Iris pigment epithelial cell (primary cell): ENCODE measurements at places on chromosomes 5 and 9.
A peak's percentile ranks its signal among the peaks of the same experiment; 100 is the strongest.

- no peak for DNase-seq
These were observed 14.2 kb upstream of the TTLL11 start for GRCh38 chr9:122107291-122107805.

- DNase-seq, result no peak
These were observed 267.8 kb upstream of the CLINT1 start for GRCh38 chr5:158126442-158127405.

- no peak for DNase-seq
These were observed 18.5 kb downstream of the ZNF366 start for GRCh38 chr5:72488756-72489155.

- DNase-seq, result peak; percentile 87
These were observed 263.5 kb downstream of the ARHGAP26 start for GRCh38 chr5:143033535-143034250.

GRCh38 chr9:128420651-128421481 is at the start of gene CERCAM:
CERCAM (plus strand) TSS chr9:128420857; CDS start chr9:128420878, 21 bp downstream.
- DNase-seq, result peak; percentile 35

DNA sequence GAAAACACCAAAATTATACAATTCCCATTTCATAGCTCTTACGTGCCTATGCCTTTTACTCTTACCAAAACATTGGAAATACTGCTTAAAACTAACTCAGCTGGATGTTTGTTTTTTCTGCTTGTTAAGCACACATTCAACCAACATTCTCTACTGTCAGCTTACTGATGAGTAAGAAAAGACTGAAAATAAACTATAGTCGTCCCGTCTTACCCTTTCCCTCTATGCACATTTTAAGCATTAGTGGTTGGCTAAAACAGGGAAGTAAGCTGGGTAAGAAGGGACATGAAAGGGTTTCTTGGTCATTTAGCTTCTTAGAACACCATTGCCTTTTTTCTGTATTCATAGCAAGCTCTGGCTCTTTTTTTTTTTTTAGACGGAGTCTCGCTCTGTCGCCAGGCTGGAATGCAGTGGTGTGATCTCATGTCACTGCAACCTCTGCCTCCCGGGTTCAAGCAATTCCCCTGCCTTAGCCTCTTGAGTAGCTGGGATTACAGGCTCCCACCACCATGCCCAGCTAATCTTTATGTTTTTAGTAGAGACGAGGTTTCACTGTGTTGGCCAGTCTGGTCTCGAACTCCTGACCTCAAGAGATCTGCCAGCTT is 232.1 kb upstream of the PCSK5 start:
- DNase-seq, result peak; percentile 26

GRCh38 chr9:126626926-126627233 is 13.2 kb downstream of the LMX1B start:
- no peak for DNase-seq

GRCh38 chr5:86970361-86970760 is 297.3 kb upstream of the RASA1 start:
- no peak for DNase-seq

- no peak for DNase-seq
These were observed 8.7 kb upstream of the B4GALT1 start for GRCh38 chr9:33175649-33176325.

- DNase-seq, result no peak
These were observed at the start of gene PSD2 for GRCh38 chr5:139795074-139796001. PSD2 (plus strand) TSS chr5:139795808; CDS start chr5:139809441, 13,633 bp downstream.

GRCh38 chr5:176528301-176528700 is 8.9 kb downstream of the RNF44 start:
- no peak for DNase-seq

- no peak for DNase-seq
These were observed 162.7 kb upstream of the IRX2 start for GRCh38 chr5:2914022-2914661.

- DNase-seq, result no peak
These were observed 21.7 kb downstream of the TRAF1 start for GRCh38 chr9:120904978-120905301.

- DNase-seq, result no peak
These were observed 7.4 kb upstream of the CDC42SE2 start for GRCh38 chr5:131256507-131256823.

- peak; percentile 77 for DNase-seq
These were observed 132.5 kb upstream of the FBXL7 start for GRCh38 chr5:15367489-15367888.

DNA sequence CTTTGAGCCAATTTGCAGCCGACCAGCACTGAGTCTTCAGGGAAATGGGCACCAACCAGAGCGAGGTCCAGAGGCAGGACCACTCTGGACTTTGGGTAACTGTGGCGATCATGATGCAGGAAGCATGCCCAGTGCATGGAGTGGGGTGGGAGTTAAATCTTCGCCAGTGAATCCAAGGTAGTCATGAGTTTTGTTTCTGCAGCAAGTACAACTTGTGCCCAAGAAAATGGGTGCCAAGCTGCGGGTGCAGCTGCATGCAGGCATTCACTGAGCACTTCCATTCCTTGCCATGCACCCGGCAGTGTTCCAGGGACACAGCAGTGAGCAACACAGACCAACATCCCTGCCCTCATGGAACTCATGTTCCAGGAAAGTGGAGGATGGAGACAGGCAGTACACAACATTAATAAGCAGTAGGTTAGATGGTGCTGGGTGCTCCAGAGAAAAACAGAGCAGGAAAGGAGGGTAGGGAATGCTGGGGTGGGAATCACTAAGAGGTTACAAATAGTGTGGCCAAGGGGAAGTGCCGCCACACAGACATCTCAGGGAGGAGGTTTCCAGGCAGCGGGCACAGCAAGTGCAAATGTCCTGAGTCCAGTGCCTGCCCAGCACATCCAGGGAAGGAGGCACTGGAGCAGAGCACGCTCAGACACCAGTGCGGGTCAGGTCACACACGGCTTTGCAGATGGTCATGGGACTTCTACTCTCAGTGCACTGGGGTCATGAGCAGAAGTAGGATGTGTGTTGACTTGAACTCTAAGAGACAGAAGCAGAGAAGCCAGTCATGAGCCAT is 48.2 kb upstream of the LMX1B start:
- no peak for DNase-seq

GRCh38 chr5:56564541-56565282 is 250.6 kb upstream of the MAP3K1 start:
- DNase-seq, result peak; percentile 28

DNA sequence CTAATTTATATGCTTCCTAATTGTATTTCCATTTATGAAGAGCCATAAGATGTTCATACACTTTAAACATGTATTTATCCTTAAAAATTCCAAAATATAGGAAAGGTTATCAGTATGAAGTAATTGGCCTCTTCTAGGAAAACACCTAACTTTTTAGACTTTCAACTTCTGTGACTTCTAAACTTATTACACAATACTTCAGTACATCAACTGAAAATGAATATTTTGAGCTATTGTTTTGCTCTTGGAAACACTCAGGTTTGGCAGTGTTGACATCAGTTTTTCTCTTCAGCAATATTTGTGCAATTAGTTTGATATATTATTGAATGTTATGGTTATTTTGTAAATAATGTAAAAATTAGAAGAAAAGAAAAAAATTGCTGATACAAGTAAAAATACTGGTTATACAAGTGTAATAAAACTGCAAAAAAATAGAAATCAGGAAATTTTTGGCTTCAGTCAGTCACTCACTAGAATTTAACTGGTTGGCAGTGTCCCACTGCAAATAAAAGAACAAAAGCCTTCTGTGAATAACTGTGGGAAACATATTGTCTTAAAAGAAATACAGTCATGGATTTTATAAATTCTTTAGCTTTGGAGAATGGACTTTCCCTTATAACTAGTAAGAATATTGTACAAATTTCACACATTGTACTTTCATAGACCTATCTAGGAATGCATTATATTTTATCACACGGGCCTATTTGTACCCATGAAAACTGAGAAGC is 635.9 kb downstream of the TLE1 start:
- peak; percentile 17 for DNase-seq

DNA sequence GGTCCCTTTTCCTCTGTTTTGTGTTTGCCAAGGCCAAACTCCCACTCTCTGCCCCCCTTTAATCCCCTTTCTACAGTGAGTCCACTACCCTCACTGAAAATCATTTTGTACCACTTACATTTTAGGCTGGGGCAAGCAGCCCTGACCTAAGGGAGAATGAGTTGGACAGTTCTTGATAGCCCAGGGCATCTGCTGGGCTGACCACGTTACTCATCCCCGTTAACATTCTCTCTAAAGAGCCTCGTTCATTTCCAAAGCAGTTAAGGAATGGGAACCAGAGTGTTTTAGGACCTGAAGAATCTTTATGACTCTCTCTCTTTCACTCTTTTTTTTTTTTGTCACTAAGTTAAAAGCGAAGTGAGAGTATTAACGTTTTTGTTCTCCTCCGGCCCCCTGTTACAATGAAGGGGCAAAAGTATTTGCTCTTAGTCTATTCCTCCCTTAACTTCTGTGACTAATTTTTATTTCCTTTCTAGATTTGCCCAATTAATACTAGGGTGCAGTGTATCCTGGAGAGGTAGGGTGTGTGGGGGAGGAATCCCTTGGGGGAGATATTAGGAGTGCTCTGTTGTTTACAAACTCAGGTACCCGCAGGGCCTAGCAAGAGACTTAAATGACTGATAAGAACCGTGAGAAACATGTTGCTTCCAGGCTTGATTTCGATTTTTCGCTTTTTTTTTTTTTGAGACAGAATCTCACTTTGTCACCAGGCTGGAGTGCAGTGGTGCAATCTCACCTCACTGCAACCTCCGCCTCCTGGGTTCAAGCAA is 14.7 kb downstream of the GM2A start:
- no peak for DNase-seq

GRCh38 chr5:136332223-136333015 is 32.9 kb downstream of the TRPC7 start:
- DNase-seq, result no peak

GRCh38 chr5:68287976-68288706 is 72.6 kb downstream of the PIK3R1 start:
- DNase-seq, result peak; percentile 55

DNA sequence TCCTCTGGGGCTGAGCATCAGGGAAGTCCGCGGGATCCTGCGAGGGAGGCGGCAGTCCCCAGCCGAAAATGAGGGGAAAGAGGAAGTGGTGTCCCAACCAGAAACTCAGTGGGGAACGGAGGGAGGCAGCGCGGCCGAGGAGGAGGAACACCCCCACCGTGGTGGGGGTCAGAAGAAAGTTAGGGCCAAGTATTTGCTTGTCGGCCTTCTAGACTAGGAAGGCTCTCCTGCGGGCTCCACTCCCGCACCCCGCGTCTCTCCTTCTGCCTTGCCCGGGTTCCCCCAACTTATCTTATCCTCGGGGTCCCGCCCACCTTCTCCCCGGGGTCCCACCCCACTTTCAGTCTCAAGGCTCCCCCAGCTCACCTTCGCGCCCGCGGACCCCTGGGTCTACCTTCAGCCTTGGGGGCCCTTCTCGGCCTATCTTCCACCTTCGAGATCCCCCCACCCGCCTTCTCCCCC is 557 bp upstream of the PHF2 start:
- no peak for DNase-seq

GRCh38 chr5:42855811-42856210 is 44.1 kb upstream of the SELENOP start:
- no peak for DNase-seq

- DNase-seq, result no peak
These were observed 124.3 kb upstream of the CXCL14 start for GRCh38 chr5:135703016-135703550.

DNA sequence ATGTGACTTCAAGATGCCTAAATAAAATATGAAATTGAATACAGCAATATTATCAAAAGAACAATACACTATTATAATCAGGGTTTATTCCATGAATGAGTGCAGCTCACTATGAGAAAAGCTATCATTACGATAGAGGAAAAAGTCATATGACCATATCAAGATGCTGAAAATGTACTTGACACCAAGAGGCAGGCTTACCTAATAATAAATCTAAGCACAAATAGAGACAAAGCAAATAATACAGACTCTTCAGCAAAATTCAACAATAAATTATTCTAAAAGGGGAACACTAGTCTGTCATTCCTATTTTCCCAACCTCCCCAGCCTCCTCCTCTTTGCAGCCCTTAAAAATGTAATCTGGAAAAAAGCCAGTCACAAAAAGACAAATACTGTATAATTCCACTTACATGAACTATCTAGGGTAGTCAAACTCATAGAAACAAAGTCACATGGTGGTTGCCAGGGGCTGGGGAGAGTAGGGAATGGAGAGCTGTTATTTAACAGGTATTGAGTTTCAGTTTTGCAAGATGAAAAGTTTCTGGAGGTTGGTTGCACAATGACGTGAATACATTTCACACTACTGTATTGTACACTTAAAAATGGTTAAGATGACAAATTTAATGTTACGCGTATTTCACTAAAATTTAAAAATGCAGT is 148.4 kb downstream of the NFIB start:
- DNase-seq, result peak; percentile 56

DNA sequence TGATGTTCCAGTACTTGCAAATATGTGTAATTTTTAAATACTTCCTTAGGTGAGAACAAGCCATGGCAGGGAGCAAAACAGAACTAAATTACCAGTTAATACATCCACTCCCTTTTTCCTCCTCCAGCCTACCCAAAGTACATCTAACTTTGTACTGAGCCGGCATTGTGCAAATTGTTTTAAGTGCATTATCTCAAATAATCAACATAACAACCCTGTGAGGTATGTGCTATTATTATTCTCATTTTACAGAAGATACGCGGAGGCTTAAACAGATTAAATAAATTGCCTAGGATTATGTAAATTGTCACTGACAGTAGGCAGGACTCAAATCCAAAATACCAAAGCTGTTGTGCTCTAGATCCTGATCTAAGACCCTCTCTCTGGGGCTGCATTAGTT is 55.5 kb upstream of the KLF4 start:
- DNase-seq, result no peak

GRCh38 chr5:14998491-14998890 is 126.9 kb upstream of the ANKH start:
- no peak for DNase-seq

DNA sequence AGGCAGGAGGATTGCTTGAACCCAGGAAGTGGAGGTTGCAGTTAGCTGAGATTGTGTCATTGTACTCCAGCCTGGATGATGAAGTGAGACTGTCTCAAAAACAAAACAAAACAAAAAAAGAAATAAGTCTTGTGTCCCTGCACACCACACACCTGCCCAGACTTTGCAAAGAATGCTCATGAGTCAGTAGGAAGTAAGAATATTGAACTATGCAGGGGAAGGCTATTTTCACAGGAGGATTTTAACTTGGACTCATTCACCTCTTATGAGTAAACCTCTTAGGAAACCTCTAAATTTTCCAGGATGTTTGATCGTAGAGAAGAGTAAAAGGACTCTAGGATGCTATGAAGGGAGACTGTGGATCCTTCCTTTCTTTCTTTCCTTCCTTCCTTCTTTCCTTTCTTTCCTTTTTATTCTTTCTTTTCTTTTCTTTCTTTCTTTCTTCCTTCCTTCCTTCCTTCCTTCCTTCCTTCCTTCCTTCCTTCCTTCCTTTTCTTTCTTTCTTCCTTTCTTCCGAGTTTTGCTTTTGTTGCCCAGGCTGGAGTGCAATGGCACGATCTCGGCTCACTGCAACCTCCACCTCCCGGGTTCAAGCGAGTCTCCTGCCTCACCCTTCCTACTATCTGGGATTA is 96.7 kb upstream of the CLINT1 start:
- no peak for DNase-seq

DNA sequence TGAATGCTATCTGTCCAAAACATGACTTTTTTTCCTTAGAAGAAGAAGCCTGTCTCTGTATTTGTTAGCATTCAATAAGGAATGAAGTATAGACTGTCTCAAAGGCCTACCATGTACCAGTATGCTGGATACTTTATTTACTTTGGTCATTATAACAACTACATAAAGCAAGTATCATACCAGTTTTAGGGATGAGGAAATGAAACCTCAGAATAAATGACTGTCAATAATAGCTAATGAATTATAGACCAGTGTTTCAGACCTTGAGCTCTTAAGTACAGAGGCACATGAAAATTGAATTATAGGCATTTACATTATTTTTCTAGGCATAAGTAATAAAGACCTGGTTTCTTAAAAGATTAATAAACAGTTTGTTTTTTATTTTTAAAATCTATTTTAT is 166.4 kb upstream of the TLX3 start:
- DNase-seq, result no peak
